ENCODE measurements at places on chromosomes 1 and 21.

- no peak for DNase-seq
These were observed 23.5 kb upstream of the SLAMF9 start for GRCh38 chr1:159977364-159978106.

- DNase-seq: no peak
These were observed 10.0 kb downstream of the GDAP2 start for GRCh38 chr1:117919376-117919775.

DNA sequence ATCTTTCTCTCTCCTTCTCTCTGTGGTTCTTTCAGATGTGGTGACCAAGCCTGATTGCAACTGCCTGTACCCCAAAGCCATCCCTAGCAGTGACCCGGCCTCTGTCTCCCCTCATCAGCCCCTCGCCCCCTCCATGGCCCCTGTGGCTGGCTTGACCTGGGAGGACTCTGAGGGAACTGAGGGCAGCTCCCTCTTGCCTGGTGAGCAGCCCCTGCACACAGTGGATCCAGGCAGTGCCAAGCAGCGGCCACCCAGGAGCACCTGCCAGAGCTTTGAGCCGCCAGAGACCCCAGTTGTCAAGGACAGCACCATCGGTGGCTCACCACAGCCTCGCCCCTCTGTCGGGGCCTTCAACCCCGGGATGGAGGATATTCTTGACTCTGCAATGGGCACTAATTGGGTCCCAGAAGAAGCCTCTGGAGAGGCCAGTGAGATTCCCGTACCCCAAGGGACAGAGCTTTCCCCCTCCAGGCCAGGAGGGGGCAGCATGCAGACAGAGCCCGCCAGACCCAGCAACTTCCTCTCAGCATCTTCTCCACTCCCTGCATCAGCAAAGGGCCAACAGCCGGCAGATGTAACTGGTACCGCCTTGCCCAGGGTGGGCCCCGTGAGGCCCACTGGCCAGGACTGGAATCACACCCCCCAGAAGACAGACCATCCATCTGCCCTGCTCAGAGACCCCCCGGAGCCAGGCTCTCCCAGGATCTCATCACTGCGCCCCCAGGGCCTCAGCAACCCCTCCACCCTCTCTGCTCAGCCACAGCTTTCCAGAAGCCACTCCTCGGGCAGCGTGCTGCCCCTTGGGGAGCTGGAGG, 12.7 kb downstream of the CSF1 start:
- DNase-seq: no peak

- no peak for DNase-seq
These were observed 25.4 kb downstream of the SLC19A2 start for GRCh38 chr1:169460191-169460833.

GRCh38 chr1:225842788-225843425, 33.0 kb downstream of the EPHX1 start:
- DNase-seq: no peak

- DNase-seq: no peak
These were observed 1.1 kb downstream of the WARS2 start for GRCh38 chr1:119139403-119139802.

DNA sequence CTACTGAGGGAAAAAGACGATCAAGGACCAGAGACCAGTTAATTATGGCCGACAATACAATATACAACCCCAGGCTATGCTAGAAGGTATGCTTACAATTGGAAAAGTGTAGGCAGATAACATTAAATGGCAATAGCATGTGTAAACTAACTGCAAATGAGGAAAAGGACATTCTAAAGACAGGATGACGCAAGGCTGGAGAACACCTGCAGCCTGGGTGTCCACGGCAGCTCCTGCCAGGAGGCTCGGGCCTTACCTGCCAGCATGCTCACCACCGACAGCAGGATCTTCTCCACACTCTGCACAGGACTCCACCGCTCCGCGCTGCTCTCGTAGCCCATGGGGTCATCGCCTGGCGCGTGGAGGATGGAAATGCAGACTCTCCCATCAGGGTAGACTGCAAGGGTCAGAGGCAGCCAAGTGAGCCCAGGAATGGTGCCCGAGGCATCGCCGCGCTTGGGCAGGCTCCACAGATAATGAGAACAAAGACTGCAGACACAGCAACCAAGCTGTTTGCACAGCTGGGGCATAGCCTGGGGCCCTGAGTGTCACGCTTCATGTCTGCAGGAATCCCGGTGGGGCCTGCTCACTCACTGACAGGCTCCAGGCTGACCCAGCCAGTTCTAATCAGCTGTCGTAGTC, 28.2 kb downstream of the UBE2G2 start:
- no peak for DNase-seq

DNA sequence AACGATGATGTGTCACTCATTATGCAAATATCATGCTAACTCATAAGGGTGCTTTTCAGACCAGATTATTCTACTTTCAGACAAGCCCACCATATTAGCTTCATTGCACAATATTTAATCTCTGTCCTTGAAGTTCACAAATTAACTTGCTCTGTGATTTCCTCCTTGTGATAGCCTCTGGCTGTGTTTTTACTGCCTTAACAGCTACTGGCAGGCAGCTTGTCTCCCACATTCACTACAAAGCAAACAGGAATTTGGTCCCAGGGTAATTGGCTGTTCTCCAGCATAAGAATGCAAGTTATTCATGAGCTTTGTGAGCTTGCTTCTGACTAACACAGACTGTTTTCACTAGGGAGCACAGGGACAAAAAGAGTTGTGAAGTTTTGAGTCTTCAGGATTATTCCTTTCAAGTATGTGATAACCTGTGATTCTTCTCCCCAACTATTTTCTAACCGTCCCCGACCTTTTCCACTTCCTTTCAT, 87.9 kb upstream of the HMCN1 start:
- peak; percentile 29 for DNase-seq

- peak; percentile 48 for DNase-seq
These were observed 6.7 kb upstream of the TIE1 start for GRCh38 chr1:43293896-43294760.

DNA sequence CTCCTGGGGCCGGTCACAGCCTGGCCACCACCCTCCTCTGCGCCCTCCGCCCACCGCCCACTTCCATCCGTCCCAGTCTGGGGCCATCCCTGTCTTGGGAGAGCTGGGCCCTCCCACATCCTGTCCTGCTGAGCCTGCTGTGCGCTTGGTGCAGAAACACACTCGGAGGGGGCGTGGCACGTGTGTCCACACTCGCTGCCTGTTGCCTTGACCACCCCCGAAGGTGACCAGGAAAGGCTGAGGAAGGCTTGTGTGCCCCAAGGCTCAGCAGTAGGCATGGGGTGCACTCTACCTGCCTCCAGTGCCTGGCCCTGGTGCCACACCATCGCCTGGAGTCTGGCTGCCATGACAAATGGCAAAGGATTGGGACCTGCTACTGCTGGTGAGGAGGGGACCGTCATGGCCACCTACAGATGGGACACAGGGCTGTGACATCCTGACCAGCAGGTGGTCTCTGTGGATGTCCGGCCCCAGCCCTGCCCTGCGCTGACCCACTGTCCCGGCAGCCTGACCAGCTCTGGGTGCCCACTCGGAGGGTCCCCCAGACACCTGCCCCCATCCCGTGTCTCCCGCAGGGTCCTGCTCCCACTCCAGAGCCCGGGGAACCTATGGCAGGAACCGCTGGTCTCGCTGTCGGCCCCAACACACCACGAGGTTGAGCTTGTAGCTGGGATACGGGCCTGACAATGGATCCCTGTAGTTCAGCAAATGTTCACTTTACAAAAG, 23.2 kb upstream of the PTTG1IP start:
- no peak for DNase-seq

DNA sequence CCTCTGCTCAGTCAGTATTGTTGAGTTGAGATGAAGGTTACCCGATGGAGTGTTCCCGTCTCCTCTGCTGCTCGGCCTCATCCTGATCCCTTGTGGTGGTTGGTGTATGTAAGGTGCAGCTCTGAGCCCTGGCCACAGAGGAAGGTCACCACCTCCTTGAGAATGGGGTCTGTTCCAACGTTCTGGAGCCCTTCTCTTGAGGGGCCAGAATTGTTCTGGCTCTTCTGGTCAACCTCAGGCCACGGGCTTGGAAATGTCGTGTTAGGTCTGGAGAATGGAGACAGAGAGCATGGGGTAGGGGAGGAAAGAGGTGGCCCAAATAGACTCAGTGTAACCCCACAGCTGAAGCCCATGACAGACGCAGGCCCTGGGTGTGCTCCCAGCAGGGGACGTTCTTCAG, 62.3 kb upstream of the ETV3 start:
- no peak for DNase-seq

DNA sequence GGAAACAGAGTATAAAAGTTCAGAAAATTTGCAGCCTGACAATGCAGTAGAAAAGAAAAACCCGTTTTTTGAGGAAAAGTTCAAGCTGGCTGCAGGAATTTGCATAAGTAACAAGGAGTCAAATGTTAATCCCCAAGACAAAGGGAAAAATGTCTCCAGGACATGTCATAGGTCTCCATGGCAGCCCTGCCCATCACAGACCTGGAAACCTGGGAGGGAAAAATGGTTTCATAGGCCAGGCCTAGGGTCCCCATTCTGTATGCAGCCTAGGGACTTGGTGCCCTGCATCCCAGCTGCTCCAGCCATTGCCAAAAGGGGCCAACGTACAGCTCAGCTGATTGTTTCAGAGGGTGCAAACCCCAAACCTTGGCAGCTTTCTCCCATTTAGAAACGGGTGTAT, 3.6 kb upstream of the KCNT2 start:
- no peak for DNase-seq

GRCh38 chr1:236119943-236120484, 22.3 kb upstream of the GPR137B start:
- no peak for DNase-seq

GRCh38 chr1:86389307-86389706, 6.8 kb downstream of the ODF2L start:
- no peak for DNase-seq

DNA sequence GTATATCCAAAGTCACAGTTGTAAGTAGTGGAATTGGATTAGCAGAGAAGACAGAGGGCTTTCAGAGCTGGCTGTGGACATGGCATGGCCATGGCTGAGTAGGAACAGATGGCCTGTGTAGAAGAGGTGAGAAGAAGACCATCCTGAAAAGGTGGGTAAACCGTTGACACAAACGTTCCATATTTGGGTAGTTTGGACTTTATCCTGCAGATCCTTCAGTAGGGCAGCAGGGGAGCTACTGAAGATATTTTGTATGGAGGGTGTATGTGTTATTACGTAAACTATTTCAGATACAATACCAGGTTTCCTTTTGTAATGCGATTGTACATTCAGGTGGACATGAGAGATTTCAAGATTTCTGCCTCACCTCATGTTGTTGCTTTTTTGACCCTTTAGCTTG, 1.6 kb downstream of the UTP11 start:
- DNase-seq: no peak

DNA sequence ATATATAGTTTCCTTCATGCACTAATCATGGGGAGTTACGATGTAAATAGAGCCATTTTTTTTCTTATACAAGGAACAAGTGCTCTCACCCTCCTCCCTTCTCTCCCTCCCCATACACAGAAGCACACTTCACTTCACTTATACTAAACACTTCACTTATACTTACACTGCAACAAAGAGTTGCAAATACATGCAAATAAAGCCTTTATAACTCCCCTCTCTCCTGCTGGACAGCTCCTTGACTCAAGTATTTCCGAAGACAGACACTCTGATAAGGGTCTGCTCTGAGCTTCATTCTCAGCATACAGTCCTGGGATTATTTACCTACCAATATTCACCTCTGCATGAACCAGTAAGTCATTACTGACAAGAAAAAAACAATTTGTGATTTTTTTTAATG, 35.6 kb upstream of the ERG start:
- DNase-seq: no peak

- no peak for DNase-seq
These were observed 566 bp upstream of the PAQR7 start for GRCh38 chr1:25875856-25876692.

DNA sequence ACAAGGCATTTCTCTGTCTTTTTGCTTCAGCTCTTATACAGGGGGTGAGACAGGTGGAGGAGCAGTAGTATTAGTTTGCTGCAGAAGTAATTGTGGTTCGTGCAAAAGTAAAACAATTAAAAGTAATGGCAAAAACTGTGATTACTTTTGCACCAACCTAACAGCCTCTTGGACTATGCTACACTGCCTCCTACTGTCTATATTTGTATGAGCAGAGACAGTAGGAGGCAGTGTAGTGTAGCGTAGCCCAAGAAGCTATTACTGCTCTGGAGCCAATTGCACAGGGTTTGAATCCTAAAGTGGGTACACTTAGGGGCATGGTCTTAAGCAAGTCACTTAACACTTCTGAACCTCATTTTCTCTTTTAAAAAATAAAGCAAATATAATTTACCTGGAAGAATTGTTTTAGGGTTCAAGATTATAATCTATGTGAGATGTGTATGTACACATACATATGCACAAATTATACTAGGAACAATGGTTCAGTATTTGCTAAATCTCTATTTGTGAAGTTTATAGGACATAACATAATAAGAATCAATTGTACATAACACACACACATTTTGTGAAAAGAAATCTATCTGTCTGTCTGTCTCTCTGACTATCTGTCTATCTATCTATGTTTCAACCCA, 103.8 kb downstream of the BRINP3 start:
- no peak for DNase-seq

DNA sequence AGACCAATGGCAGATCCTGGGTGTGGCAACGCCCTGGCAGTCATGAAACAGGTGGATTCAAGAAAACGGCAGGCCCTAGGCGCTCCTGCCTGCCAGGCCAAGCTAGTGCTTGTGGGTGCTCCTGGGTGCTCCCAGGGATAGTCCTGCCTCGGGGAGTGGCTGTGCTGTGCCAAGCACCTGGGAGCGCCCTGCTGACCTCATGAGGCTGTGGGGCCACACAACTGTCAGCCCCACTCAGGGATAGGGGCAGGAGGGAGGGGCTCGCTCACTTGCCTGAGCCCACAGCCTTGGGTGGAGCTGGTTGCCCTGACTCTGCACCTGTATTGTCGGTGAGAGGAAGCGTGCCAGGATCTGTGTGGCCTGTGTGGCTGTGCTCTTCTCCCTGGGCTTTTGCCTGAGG, 9.4 kb downstream of the SNAP47 start:
- no peak for DNase-seq

DNA sequence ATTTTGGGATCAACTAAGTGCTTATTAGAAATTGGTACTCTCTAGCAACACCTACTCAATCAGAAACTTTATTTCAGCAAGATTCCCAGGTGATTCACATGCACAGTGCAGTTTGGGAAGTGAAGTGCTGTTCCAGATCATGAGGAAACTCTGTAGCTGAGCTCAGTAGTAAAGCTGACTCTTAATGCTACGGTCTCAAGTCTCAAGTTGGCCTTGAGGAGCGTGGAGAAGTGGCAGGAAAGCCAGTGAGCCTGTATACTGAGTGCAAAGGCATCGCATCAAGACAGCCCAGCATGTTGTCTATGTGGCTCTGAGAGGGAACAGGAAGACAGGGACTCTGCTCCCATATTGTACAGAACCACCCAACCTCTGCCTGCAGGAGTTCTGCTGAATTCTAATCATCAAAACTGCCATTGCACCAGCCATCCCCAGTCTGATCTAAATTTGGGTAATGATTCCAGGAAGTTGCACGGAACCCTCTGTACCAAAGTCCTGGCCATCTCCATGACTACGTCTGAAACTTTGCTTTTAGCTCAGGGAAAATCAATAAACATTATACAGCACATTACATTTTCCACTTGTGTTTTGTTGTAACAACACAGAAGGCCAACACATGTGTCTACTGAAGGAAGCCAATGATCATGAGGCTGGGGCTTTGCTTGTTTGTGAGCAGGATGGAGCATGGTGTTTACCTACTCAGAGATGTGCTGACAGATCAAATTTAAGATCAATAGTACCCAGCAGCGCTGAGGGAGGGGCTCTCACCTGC, 105.1 kb upstream of the TLR5 start:
- DNase-seq: no peak

- no peak for DNase-seq
These were observed 10.5 kb downstream of the PTPRF start for GRCh38 chr1:43541141-43541540.

Measured in head of caudate nucleus (tissue), 42 donors.